ENCODE measurements at places on chromosomes 3 and 15. TPM values are rescaled to one million over a fixed set of nuclear protein-coding genes. Genes with fewer than 3 reads are reported as not detected.

GRCh38 chr3:99686955-99687612 lies 48.7 kb downstream of the COL8A1 start:
- no peaks in the 10 kb centered on the region for H3K27me3 ChIP-seq
- peak; percentile 72 for DNase-seq
- H3K4me1 ChIP-seq, result no peaks in the 10 kb centered on the region
- no peak overlapping the region for H3K4me3 ChIP-seq
- no peaks in the 10 kb centered on the region for H3K36me3 ChIP-seq
- H3K27ac ChIP-seq, result no peak overlapping the region

GRCh38 chr15:71011503-71012155 lies 103.6 kb upstream of the THSD4 start:
- no peak overlapping the region for H3K27ac ChIP-seq
- H3K4me3 ChIP-seq, result no peak overlapping the region
- H3K36me3 ChIP-seq, result no peaks in the 10 kb centered on the region
- H3K27me3 ChIP-seq, result no peaks in the 10 kb centered on the region

DNA sequence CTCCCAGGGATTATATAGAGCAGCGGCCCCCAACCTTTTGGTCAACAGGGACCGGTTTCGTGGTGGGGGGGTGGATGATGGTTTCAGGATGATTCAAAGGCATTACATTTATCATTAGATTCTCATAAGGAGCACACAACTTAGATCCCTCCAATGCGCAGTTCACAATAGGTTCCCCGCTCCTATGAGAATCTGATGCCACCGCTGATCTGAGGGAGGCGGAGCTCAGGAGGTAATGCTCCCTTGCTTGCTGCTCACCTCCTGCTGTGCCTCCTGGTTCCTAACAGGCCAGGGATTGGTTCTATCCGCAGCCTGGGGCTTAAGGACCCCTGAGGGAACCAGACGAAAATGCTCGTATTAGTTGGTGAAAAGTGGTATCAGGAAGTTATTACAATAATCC lies 1.3 kb upstream of the HACD2 start:
- H3K4me1 ChIP-seq, result peaks cover 22% of the 10 kb centered on the region
- H3K27me3 ChIP-seq, result no peaks in the 10 kb centered on the region
- peak overlapping the region; percentile 92 for H3K4me3 ChIP-seq
- no peak for DNase-seq
- no peaks in the 10 kb centered on the region for H3K36me3 ChIP-seq
- peak overlapping the region; percentile 96 for H3K27ac ChIP-seq

The WDR72 gene
- total RNA-seq, result 0.16 TPM

- H3K27me3 ChIP-seq, result no peaks in the 10 kb centered on the region
- H3K36me3 ChIP-seq, result no peaks in the 10 kb centered on the region
- no peak overlapping the region for H3K4me3 ChIP-seq
- H3K27ac ChIP-seq, result no peak overlapping the region
Observed at GRCh38 chr3:19757773-19758172, 176.2 kb downstream of the EFHB start.

The DTX3L gene
- total RNA-seq, result 27.1 TPM

DNA sequence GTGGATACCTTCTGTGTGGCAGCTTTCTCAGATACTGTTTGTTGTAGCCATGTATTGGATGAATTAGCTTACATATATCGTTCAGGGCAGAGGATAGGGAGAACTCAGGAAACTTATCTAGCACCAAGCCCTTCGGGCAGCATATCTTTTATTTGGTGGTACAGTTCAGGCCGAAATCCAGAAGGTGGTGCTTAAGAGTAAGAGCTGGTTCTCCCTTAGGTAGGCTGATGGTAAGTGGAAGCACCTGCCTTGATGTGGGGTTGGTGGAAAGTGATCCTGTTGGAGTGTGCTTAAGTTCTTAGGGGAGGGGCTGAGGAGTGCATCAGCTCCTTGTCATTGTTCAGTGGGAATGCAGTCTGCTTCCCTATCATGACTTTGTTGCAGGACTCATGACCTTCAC lies 187.5 kb downstream of the DOCK3 start:
- H3K36me3 ChIP-seq, result no peaks in the 10 kb centered on the region
- H3K27ac ChIP-seq, result no peak overlapping the region
- peaks cover 17% of the 10 kb centered on the region for H3K4me1 ChIP-seq
- no peaks in the 10 kb centered on the region for H3K27me3 ChIP-seq

All from sigmoid colon (tissue), 7 donors.